Activated naive CD4-positive, alpha-beta T cell treated with anti-CD3 and anti-CD28 coated beads, Interleukin-2, amount 50 U/mL, for 72 hours (primary cell): ENCODE measurements at places on chromosomes 4 and X. TPM values are rescaled to one million over a fixed set of nuclear protein-coding genes. Genes with fewer than 3 reads are reported as not detected.

The CDX4 gene
- total RNA-seq = not detected

The MGAT4D gene
- total RNA-seq = not detected

The SPP1 gene
- not detected for total RNA-seq

The NEIL3 gene
- 25.5 TPM for total RNA-seq

The MAGEA4 gene
- not detected for total RNA-seq

The HSFX1 gene
- 0.72 TPM for total RNA-seq

The GLRA3 gene
- not detected for total RNA-seq

The EOLA2 gene
- 34.0 TPM for total RNA-seq

The SOD3 gene
- not detected for total RNA-seq

The PDGFRA gene
- total RNA-seq = not detected

The ADAM29 gene
- total RNA-seq = not detected

The C1QTNF7 gene
- total RNA-seq = not detected

The IL3RA gene
- total RNA-seq = 0.73 TPM

The AMTN gene
- total RNA-seq = not detected

The WNK3 gene
- total RNA-seq = 0.75 TPM

The HMGB2 gene
- 924 TPM for total RNA-seq

The FAM9C gene
- total RNA-seq = 0.41 TPM
